Non-pigmented ciliary epithelial cell (primary cell): ENCODE measurements at places on chromosomes 2 and 18.

GRCh38 chr18:45940724-45941123 is 26.4 kb downstream of the EPG5 start:
- no peak for DNase-seq

GRCh38 chr2:205872716-205873115 is 190.4 kb downstream of the NRP2 start:
- DNase-seq = no peak

DNA sequence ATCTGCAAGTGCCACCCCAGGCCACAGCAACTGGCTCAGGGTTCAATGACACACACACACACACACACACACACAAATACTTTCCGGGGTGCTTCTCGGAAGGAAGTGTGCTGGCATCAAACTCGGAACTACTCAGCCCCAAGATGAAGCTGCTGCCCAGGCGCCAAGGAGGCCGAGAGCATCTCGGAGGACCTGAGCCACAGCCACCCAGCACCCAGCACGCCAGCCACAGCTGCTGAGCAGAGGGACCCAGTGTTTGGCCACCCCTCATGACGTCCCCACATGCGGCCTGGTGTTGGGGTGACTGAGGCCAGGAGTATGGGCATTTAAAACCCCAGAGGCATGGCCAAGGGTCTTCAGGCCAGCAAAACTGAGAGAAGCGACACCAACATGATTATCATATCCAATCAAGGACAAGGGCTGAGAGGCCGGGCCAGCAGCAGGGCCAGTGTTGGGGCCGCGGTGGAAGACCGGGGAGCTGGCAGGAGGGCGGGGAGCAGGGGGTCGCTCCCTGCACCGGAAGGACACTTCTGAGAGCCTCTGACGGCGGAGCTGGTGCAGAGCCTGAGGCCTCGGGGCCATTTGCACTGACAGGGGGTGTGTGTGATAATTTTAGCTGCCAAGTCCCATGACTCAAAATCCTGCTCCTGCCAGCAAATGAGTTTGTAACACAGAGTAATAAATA is 61.8 kb downstream of the BIN1 start:
- no peak for DNase-seq

- DNase-seq = no peak
Observed at GRCh38 chr2:66452214-66452613, 17.3 kb downstream of the MEIS1 start.

DNA sequence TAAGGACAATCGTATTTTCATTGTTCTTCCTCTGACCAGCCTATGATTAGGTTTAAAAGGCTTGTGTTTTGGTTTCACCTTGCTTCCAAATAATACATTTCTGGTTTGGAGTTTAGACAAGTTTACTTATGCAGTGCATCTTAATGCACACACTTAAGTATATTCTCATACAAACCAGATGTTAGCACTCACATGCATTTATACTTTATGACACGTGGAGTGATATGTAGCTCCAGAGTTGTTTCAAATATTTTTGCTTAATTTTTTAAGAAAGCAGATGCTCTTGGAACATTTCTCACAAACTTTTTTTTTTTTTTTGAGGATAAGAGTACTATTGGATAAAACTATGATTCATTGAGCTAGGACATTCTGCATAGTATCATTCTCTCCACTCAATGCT is 109.9 kb downstream of the PDE1A start:
- no peak for DNase-seq

DNA sequence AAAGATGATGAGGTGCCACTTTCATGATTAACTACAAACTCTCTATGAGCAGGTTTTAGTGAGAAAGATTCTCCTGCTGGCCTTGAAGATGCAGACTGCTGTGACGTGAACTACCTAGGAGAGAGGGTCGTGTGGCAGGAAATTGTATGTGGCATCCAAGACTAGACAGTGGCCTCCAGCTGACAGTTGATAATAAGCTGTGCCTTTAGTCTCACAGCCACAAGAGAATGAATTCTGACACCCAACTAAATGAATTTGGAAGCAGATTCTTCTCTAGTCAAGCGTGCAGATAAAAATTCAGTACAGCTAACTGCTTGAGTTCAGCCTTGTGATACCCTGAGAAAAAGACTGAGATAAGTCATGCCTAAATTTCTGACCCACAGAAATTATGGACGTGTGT is 169.0 kb upstream of the COL3A1 start:
- DNase-seq = no peak

DNA sequence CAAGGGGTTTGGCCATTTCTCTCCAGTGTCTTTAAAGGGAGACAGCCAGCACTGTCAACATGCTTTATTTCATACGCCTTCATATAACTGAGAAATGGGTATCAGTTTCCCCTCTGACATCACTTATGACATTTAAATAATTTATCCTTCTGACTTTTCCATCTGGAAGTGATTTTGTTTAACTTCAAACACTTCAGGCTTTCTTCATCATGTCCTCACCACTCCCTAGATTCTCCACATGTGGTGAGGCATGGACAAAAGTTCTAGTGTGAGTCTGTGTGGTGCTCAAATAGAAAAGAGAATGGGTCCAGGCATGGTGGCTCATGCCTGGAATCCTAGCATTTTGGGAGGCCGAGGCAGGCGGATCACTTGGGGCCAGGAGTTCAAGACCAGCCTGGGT is 158.6 kb downstream of the TXNL1 start:
- no peak for DNase-seq

GRCh38 chr2:57698935-57699449 is 347.6 kb upstream of the VRK2 start:
- no peak for DNase-seq

GRCh38 chr2:233323851-233324250 is 16.2 kb downstream of the SAG start:
- no peak for DNase-seq

- peak; percentile 32 for DNase-seq
Observed at GRCh38 chr2:17479875-17480274, 38.4 kb downstream of the RAD51AP2 start.

DNA sequence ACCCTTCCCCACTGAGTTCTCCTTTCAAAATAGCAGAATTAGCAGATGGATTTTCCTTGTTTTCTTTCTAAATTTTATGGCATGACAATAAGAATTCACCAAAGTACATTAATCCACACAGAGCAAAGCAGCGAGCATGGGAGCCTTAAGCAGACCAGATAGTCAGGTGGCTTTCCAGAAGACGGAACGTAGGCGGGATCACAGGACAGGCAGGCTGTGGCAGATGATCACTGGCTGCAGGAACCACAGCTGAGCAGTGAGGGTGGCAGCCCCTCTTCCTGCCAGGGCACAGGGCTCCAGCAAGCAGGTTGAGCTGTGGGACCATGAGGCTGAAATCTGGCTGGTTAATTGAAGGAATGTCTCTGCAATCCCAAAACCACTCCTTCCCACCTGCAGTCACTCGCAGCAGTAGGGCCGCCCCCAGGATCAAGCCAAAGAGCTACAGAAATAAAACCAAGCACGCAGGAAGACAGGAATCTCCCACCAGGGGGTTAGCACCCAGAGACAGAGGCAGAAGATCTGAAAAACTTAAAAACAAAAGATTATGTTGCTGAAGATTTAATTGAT is 259.9 kb downstream of the EIPR1 start:
- DNase-seq = no peak

- DNase-seq = peak; percentile 37
Observed at GRCh38 chr2:189674374-189675112, at the start of gene ANKAR. TSS of gene ANKAR (plus strand) at chr2:189674670. CDS start at chr2:189676491, 1,821 bp downstream.

DNA sequence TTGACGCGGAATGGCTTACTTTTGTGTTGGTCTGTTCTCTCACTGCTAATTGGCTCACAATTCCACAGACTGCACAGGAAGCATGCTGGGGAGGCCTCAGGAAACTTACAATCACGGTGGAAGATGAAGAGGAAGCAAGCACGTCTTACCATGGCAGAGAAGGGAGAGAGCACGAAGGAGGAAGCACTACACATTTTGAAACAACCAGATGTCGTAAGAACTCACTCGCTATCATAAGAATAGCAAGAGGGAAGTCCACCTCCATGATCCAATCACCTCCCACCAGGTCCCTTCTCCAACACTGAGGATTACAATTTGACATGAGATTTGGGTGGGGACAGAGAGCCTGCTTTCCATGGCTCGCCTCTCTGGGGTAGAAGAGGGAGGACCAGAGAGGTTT is 106.2 kb downstream of the KCNF1 start:
- DNase-seq = no peak

DNA sequence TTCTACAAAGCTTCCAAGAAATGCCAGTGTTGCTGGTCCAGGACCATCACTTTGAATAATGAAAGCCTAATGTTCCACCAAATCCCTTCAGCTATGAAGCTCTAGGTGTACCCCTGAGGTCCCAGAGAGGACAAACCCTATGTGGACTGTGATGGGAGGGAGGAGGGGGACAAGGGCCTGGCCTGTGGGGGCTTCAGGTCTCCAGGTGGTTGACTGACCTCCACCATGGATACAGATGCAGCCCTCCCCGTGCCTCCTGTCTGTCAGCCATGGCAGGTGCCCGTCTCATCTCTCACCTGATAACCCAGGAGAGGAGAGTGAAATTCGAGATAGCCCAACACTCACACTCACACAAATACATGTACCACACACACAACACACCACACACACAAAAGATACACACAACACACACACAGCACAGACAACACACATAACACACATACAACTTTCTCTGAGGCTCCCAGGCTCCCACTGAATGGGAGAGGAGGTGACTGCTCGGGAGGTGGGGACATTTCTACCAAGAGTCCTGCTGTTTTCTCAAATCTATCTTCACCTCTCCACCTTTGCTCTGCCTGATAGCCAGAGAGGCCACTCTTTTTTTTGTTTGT is 12.8 kb upstream of the RHOB start:
- DNase-seq = no peak

DNA sequence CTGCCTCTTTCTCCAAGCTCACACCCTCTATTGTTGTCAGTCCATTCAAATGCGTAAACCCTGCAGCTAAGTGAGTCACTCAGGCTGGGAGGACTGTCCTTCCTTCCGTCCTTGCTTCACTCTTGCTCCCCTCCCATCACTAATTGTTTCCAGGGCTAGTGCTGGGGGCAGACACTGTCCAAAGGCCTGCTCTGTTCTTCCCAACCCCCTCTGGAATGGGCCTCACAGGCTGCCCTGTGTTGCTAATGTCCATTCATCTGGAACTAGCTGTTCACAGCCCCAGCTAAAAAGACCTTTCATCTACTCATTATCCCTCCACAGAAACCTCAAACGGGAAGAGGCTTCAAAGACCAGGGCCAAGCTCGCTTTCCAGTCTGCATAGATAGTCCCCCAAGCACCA is 31.9 kb upstream of the NRP2 start:
- DNase-seq = peak; percentile 55

DNA sequence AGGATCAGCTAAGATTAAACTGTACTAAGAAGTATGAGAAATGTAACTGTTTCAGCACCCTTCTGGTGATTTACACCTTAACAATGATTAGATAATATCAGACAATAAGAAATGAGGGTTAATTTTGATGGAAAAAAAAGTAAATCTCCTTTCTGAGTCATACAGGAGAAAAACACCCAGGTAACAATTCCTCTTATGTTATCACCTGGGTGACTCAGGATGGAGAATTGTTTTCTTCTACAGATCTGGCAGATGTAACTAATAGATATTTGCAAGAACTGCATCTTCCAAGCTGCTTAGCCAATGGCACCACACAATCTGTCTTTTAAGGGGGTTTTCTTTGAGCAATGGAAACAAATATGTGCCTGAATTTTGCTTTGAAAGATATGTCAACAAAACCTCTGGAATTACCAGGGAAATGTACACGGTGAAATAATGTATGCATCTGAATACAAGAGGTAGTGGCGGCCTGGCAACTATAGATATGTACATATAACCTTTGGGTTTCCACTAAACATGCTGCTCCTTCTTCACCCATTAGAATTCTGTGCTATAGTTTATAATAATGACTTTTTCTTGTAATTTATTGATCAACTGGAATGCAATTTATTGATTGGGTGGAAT is 407.9 kb downstream of the CPS1 start:
- DNase-seq = no peak

GRCh38 chr2:145957929-145958328 is 1438.0 kb upstream of the ZEB2 start:
- DNase-seq = no peak

GRCh38 chr2:223475901-223476300 is 126.3 kb downstream of the SCG2 start:
- DNase-seq = no peak
